CD4-positive, alpha-beta T cell treated with Interleukin-17A for 4 hours (primary cell): ENCODE measurements at places on chromosomes 7 and 10.
A peak's percentile ranks its signal among the peaks of the same experiment; 100 is the strongest.

DNA sequence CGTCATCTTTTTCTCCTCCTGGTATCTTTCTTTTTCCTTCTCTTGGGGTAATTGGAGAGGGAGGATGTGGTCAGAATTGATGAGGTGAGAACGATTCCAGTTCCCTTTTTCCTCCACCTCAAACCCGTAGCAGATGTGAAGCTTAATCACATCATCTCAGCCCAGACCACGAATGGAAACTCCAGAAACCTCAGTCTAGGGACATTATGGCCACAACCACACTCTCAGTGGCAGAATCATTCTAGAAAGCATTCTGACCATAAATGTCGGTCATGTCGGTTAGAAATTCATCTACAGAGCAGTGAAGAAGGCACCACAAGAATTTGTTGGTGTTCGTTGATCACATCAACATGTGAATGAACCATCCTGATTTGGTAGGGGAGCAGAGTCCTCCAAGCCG, 78.7 kb downstream of the GATA3 start:
- no peak for DNase-seq

GRCh38 chr10:2023687-2024086, 286.4 kb upstream of the ADARB2 start:
- no peak for DNase-seq

DNA sequence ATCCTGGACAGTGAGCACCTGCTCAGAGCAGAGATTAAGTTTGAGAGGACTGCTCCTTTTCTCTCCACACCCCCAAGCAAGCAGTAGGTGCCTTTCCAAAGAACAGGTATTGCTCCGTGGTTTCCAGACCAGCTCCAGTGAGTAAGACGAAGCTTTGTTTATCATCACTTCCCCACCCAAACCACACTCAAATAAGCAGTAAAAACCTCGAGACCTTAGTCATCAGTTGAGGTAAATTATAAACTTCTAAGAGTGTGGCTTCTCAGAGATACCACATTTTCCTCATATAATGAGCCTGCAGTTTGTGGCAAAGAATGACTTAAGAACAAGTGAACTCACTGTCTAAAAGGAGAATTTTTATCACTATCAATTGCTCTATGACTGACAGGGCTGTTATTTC, 50.0 kb upstream of the GRB10 start:
- DNase-seq: no peak

DNA sequence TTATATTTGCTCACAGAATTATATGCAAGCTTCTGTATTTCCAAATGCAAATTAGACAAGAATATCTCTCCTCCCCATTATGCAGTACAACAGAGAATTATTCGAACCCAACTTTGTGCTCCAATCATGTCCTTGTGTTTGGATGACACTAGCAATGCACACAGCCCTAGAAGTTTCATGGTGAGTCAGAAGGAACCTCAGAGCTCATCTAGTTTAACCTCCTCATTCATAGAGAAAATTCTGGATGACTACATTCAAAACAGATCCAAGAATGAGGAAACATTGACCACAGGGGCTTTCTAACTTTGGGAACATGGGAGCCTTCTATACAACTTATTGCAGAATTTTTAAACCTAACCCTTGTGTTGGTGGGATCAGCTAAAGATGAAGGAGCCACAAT, 12.8 kb upstream of the ARID5B start:
- DNase-seq: no peak

DNA sequence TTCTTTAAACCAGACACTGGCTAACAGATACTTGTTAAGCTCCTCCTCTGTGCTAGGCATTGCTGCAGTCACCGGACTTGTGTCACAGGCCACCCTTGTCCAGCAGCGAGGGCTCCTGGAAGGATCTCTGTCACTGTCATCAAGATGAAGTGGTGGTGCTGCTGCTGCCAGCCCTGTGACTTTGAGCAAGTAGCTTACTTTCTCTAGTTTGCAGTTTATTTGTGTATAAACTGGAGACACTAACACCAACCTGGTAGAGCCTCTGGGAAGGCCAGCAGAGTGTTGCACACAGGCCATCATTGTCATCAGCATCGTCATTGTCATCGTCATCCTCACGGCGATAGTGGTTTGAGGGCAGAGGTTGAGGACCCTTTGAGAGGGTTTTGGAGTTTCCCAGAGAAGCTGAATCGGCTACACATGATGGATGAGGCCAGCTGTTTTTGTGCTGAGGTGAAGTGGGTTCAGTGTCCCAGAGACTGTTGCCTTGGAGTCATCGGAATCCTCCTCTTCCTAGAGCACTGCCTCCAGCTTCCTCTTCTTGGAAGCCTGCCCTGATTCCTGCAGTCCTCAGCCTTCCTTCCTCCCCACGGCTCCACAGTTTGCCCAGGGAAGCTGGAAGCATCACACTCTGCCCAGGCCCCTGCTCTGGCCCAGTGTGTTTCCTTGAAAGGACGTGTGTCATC, 128.4 kb downstream of the GRK5 start:
- DNase-seq: no peak

- no peak for DNase-seq
These were observed 5.7 kb downstream of the FRAT2 start for GRCh38 chr10:97328646-97329453.

DNA sequence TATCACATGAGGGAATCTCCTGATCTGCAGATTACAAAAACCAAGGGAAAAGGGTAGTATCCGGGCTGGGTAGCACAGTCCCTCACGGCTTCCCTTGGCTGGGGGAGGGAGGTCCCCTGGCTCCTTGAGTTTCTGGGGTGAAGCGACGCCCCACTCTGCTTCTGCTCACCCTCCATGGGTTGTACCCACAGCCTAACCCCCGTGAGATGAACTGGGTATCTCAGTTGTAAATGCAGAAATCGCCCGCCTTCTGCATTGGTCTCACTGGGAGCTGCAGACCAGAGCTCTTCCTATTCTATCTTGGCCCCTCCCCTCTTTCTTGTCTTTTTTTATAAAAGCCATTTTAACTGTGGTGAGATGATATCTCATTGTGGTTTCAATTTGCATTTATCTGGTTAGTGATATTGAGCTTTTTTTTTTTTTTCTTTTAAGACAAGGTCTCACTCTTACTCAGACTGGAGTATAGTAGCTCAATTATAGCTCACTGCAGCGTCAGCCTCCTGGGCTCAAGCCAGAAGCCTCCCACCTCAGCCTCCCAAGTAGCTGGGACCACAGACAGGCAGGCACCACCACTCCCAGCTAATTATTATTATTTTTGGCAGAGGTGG, 87.8 kb downstream of the ABCC2 start:
- DNase-seq: peak; percentile 33

DNA sequence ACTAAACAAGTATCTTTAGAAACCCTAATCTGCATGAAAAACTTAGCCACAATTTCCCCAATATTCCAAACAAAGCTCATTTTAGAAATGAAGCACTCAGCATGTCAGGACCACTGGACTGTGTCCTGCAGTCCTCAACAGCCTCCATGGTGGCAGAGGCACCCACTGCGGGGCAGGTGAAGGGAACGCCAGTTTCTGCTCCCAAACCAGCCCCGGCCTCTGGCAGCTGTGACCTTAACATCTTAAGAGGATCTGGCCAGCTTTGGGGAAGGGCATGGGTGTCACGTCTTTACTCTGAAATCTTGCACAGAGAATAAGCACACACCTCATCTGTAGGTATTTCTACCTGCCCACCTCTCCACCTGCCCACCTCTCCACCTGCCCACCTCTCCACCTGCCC, 262.7 kb downstream of the DNAJB6 start:
- no peak for DNase-seq

- DNase-seq: no peak
These were observed 68.4 kb upstream of the TMEM229A start for GRCh38 chr7:124101173-124101768.

GRCh38 chr10:110643653-110644597, at the start of gene RBM20:
Gene RBM20, plus strand, starts transcription at chr10:110644336. Its CDS starts 119 bp downstream, at chr10:110644455.
- DNase-seq: peak; percentile 14

GRCh38 chr10:4512671-4513240, 313.3 kb upstream of the AKR1E2 start:
- no peak for DNase-seq

- DNase-seq: no peak
These were observed 545.9 kb downstream of the SUGCT start for GRCh38 chr7:40680657-40681056.

DNA sequence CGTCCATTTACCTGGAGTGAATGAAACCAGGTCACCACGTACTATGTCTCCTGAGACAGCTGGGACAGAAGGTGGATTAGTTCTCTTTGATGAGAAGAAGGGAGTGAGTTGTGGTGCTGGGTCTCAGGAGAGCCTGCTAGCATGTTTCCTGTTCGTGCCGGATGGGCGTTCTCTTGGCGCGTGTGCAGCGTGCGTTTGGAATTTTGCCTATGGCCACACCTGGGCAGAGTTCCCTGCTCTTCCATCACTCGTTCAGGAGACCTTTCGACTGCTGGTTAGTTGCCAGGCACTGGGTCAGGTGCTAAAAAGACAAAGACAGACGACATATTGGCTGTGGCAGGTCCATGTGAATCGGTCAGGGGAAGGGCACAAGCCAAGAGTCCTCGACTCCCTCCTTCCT, 90.3 kb downstream of the TRRAP start:
- DNase-seq: no peak

DNA sequence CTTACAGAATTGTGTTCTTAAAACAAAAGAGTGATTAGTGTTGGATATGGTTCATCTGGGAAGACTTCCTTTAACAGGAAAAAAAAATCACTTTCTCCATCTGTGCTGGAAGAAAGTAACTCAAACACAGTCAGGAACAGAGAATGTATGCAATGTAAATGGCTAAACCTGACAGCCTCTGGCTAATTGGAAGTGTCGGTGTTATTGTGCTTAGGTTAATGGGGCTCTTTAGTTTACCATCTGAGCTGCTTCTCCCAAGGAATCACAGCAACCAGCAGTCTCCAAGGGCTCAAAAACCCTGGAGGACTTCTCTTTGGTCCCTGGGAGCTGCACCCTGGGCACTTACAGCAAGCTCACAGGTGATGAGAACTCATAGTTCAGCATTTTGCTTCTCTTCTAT, 724.5 kb downstream of the LRMDA start:
- no peak for DNase-seq

- no peak for DNase-seq
These were observed 63.3 kb downstream of the NKX6-2 start for GRCh38 chr10:132722394-132723329.

GRCh38 chr7:142876991-142877910, 8.3 kb downstream of the TRPV6 start:
- DNase-seq: no peak

GRCh38 chr7:94313926-94314325, 80.8 kb upstream of the COL1A2 start:
- DNase-seq: no peak

DNA sequence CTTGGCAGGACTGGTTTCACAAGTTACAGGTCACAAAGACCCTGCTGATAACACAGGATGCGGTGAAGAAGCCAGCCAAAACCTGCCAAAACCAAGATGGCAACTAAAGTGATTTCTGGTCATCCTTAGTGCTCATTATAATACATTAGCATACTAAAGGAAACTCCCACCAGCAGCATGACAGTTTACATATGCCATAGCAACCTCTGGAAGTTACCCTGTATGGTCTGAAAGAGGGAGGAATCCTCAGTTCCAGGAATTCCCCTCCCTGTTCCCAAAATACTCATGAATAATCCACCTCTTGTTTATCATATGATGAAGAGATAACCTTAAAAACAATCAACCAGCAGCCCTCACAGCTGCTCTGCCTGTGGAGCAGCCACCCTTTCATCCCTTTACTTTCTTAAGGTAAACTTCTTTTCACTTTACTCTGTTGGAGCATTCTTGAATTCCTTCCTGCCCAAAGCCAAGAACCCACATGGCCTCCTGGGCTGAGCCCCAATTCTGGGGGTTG, 21.9 kb downstream of the DPY19L1 start:
- DNase-seq: no peak

DNA sequence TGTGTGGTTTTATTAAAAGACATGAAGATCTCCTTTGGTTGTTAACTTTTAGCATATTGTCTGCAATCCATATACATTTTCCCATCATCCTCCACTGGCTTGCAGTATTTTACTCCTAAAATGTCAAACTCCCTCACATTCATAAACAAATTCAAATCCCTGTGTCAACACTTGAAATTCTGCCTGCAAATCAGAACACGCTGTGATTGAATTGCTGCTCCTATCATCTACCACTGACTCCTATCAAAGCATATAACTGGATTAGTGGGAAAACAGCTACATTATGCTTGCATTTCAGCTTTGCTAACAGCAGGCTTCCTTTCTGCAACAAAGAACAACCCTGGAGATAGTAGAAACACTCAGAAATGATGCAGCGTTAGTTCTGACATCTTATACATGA, 281.8 kb upstream of the HGF start:
- DNase-seq: no peak

DNA sequence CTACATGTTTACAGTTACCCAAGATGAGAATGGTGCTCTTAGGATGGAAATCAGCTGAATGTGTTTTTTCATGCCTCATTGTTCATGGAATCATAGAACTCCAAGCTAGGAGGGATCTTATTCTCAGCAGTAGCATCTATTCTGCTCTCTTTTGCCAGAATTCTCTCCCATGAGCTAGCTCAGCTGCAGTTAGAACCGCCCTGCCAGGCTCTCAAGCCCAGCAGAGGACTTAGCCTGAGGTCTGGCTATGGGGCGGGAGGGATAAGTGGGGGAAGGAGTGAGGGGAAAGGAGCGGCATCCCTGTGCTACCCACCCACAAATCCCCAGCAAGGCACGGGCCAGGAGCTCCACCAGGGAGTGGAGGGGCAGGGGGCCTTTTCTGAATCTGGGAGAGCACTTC, 120.7 kb upstream of the PLXNA4 start:
- DNase-seq: no peak

- DNase-seq: no peak
These were observed 31.8 kb downstream of the AP3M1 start for GRCh38 chr10:74118804-74119203.

- no peak for DNase-seq
These were observed 285.6 kb upstream of the SORCS1 start for GRCh38 chr10:107450056-107450455.

DNA sequence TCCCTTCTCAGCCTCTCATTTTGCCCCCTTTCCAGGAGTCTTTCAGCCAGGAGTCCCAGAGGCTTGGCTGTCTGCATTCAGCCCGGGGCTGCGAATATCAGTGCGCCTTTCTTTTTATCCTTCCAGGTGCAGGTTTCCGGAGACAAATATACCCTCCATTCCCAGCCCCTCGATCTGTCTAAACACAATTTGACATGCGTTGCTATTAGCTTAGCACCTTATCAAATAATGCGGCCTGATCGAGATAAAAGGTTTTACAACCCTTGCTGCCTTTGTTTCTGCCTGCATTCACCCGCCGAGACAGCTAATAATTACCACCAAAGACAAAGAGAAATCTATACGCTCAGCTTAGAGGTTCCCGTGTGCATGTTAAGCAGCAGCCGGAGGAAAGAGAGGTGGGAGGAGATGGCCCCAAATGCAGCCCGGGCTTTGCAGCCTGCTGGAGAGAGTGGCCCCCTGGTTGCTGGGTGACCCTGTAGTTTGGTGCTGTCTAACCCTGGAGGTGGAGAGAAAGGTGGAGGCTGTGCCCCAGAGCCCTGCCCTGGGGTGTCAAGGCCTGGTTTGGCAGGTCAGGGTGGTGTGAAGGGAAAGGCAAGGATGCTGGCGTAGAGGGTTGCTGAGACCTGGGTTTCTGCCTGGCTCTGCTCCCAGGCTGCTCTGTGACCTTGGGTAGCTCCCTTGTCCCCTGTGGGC, 185.3 kb downstream of the RPS24 start:
- DNase-seq: no peak

- DNase-seq: no peak
These were observed 52.4 kb downstream of the CASD1 start for GRCh38 chr7:94561841-94562514.

- DNase-seq: no peak
These were observed 29.4 kb downstream of the PRKG1 start for GRCh38 chr10:51103554-51104217.

GRCh38 chr10:48257407-48257961, 17.0 kb downstream of the FRMPD2 start:
- no peak for DNase-seq
